ENCODE measurements at places on chromosomes 11 and 22.

- no peak for DNase-seq
Measured at GRCh38 chr11:123202155-123203151, 7.4 kb upstream of the CLMP start.

GRCh38 chr11:117319214-117319840 is 3.3 kb upstream of the BACE1 start:
- DNase-seq = no peak

DNA sequence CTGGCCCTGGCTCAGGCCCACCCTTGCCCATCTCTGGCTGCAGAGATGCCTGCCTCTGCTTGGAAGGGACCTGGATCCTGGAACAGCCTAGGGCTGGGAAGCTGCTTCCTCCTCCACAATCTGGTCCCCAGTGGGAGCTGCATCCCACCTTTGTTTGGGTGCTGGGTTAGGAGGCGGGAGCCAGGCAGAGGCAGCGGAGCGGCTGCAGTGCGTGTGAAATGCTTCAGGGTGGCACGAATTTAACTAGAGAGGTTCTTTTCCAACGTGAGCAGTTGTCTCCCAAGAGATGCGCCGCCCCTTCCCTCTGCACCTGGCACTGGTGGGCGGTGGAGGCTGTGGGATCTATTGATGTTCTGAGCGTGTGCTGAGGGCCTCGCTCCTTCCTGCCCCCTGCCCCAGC is 31.6 kb downstream of the BRSK2 start:
- DNase-seq = no peak

DNA sequence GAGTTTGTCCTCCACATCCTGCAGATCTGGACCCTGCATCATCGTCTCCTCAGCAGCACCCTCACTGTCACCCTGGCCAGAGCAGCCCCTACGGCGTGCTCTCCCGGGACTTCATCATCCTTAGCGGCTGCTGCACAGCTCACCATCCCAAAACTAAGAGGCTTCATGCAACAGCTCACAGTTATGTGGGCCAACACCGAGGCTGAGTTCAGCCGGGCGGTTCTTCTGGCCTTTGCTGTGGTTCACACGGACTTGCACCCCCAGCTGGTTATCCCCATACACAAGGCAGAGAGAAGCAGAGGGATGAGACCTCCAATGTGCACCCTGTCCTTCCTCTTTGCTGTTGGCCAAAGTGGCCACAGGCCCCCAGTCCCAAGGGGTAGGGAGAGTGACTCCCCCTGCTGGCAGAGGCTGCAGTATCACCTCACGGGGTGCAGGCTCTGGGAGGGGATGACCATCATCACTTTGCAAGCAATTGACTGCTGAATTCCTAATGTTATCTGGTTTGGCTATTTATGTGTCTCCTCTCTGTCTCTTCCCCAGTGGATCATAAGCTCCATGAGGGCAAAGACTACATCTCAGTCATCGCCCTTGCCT is 276.8 kb downstream of the BRD1 start:
- no peak for DNase-seq

GRCh38 chr11:13292970-13293369 is 15.4 kb downstream of the BMAL1 start:
- no peak for DNase-seq

DNA sequence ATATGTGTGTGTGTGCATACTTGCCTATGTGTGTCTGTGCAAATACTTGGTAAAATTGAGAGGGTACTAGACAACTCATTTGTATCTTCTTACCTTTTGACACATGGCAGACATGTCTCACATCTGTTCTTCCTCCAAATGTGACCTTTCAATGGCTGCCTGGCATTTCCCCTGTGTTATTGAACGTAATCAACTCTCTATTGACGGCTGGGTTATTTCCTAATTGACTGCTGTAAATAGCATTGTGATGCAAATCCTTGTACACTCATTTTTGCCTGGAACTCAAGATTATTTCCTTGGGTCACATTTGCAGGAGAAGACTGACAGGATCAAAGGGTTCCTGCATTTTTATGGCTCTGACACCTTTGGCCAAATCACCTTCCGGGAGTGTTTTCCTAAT is 37.4 kb downstream of the KCNQ1 start:
- DNase-seq = no peak

- no peak for DNase-seq
Measured at GRCh38 chr11:126443120-126443519, 87.6 kb downstream of the ST3GAL4 start.

DNA sequence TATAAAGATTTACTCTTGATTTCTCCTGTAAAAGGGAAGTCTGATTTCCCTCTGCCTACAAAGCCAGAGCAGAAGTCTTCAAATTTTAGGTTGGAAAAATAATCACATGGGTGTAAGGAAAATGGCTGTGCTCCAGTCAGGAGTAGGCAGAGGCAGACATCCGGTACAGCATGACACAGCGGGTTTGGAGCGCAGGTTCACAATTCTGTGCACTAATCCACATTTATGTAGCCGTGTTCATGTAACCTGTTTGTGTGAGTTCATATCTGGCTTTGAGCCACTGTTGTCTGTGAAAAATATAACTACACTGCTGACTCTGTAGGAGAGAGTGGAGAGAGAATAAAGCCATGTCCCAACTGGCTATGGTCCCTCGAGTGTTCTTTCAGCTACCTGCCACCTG is 248.0 kb downstream of the CASP12 start:
- no peak for DNase-seq

- no peak for DNase-seq
Measured at GRCh38 chr22:17477391-17477833, 85.9 kb upstream of the SLC25A18 start.

GRCh38 chr22:30837531-30837930 is 131.0 kb downstream of the MORC2 start:
- no peak for DNase-seq

DNA sequence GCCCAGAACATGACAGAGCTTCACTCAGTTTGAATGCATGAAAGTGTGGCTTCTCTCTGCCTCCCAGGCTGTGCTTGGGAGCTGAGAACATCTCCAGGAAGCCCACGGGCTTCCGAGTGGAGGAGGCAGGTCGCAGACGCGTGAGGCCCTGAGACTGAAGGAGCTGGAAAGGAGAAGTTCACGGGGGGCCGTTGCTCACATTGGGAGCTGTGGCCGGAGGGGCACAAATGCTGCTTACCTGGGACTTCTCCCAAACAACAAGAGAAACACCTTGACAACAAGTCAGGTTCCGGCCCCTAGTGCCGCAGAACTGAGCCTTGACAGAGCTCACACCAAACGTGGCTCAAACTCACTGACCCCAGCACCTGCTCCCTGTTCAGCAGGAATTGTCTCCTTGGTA is 207.0 kb downstream of the BRD1 start:
- DNase-seq = no peak

DNA sequence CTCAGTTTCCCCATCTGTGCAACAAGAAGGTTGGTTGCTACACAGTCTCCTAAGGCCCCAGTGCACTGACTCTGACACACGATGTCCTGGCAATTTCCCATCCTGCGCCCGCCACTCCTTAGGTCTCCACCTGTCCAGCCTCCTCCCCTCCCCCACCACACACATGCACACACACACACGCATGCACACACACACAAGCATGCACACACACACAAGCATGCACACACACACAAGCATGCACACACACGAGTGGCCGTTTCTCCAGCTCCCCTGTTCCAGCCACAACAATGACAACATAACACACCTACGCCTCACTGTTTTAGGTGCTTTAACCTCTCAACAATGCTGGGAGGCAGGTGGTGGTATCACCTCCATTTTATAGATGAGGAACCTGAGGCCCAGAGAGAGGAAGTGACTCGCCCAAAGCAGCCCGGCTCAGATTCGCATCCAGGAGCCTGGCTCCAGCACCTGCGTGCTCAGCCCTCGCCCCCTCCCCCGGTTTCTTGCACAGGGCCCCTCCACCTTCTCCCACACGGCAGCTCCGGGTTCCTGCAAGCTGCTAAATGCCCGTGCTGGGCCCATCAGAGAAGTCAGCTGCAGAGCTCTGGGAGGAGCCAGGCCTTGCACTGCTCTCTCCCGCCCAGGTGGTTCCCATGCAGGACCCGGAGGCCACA is 13.0 kb downstream of the CYTH4 start:
- no peak for DNase-seq

DNA sequence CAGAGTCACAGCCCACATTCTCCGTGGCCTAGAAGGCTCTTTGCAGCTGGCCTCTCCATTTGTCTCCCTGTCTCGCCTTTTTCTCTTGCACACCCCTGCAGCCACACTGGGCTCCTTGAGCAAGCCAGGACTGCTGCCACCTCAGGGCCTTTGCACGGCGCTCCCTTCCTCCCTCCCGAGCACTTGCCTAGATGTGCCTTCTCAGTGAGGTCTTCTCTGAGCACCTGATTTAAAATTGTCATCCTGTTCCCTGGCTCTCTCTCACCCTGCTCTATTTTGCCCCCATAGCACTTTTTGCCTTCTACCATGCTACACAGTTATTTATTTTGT is 102.9 kb upstream of the THY1 start:
- DNase-seq = no peak

DNA sequence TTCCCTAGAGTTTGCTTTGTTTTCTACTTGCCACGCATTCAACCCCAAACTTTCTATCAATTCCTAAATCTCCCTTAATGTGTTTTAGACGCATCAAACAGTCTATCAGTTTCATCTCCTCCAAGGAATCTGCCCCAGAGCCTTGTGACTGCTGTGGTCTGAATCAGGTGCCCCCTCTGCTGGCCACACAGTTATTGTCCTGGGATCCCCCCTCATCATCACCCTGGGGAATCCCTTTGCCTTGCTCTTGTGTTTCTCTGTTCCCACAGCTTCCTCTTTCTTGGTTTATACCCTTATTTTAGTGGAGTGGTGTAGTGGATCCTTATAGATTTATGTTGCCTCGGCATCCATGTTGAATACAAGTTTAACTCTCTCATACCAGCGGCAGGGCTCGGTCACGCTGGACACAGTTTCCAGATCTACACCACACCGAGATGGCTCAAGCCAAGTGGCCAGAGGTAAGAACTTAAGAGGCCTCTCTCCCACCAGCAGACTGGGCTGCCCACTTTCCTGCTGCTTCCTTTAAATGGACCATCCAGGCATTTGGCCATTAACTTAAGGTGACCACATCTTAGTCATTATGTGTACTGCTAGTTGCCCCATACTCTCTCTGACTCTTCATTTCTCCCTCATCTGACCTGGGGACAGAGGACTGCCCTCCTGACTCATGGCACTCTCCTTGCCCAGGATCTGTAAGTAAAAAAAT is 8.2 kb downstream of the UPB1 start:
- DNase-seq = peak; percentile 52

GRCh38 chr11:1017269-1018005 is 19.1 kb downstream of the MUC6 start:
- no peak for DNase-seq

DNA sequence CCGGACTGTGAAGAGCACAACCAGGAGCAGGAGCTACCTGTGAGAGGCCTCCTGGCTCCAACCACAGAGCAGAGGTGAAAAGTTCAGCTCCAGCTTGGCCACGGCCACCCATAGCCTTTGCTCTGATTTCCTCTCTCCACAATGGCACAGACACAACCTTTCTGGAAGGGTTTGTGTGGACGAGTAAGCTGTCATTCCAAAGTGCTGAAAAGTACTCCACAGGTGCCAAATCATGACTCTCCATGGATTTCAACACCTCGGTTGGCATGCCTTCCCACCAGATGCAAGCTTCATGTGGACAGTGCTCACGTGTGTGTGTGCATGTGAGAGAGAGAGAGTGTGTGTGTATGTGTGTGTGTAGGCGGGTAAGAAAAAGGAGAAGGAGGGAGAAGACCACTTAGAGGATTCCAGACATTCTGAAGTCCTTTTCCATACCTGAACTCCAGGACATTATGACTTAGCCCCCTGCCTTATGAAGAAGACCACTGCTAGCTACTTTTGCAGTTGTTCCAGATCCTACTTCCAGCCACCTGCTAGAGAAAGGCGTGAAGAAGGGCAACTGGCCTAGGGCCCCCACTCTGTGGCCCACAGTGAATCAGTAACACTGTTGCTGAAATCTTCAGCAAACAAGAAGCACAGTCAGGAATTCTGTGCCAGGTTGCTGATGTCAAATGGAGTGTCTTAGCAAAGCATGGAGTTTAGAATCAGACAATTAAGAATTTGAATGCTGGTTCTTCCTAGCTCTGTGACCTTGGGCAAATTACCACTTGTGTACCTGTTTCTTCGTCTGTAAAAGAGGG is 13.9 kb upstream of the NAV2 start:
- no peak for DNase-seq

- no peak for DNase-seq
Measured at GRCh38 chr22:44683237-44683636, 18.8 kb upstream of the PRR5 start.

GRCh38 chr22:29251981-29252911 is 15.5 kb downstream of the RHBDD3 start:
- DNase-seq = no peak

GRCh38 chr22:43926349-43926710 is 2.7 kb downstream of the PNPLA3 start:
- no peak for DNase-seq

- DNase-seq = no peak
Measured at GRCh38 chr11:10192036-10192435, 102.0 kb downstream of the SBF2 start.

- no peak for DNase-seq
Measured at GRCh38 chr22:49147171-49147570, 680.5 kb downstream of the BRD1 start.

- DNase-seq = no peak
Measured at GRCh38 chr11:35352077-35352888, 67.1 kb downstream of the SLC1A2 start.

DNA sequence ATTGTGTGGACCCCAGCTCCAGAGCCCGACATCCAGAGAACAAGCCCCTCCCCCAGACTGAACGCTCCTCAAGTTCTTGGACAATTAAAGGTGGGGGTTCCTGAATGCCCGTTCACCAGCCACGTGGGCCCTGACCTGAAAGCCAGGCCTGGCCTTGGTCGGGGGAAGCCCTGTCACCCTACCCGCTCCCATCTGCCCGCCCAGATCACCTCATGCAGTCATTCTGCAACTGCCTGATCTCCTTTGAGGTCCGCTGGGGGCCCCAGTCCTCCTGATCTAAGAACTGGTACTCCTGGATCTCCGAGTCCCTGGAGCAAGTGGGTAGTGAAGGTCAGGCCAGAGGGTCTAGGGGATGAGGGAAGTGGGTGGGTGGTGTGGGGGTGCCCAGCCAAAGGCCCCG is 9.1 kb upstream of the NAALADL1 start:
- DNase-seq = no peak

GRCh38 chr22:29456211-29456671 is 17.9 kb downstream of the RFPL1 start:
- DNase-seq = no peak

DNA sequence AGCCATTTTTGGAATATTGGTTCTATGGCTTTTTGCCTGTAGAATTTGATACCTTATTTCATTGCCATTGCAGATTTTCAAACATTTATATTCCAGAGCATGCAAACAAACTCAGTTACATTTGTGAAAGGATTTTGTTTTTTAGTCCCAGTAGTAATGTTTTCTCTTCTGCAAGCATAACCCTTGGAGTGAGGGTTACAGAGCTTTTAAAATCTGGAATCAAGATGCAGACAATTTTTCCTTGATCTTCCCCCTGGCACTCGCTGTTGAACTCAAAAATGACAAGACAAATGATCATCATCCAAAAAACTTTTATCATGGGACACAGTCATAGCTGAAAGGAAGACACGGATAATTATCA is 20.8 kb downstream of the BBOX1 start:
- no peak for DNase-seq

- no peak for DNase-seq
Measured at GRCh38 chr11:92329646-92330045, 105.0 kb downstream of the FAT3 start.

- no peak for DNase-seq
Measured at GRCh38 chr11:27075192-27075591, 34.6 kb downstream of the BBOX1 start.

GRCh38 chr11:123509737-123510578 is 79.9 kb downstream of the GRAMD1B start:
- peak; percentile 73 for DNase-seq
